Lung microvascular endothelial cell (primary cell): ENCODE measurements at places on chromosomes 13 and 19.

GRCh38 chr13:72890546-72890945, 108.6 kb downstream of the PIBF1 start:
- DNase-seq: no peak

DNA sequence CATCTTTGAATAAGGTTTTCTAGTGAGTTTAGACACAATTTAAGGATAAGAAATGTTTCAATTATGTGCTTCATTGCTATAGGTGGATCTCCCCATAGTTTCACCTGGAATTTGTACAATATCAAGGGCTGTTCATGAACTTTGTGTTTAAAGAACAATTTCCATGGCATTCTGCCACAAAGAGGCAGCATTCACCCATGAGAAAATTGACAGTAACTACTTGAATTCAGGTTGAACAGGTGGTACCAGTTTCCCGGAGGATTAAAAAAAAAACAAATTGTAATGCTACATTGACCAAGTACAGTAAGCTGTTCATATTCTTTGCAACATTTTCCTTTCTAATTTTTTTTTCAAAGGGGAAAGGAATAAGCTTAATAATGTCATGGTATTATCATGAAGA, 9.1 kb downstream of the SLITRK5 start:
- no peak for DNase-seq

GRCh38 chr19:32178401-32178800, 167.0 kb upstream of the ZNF507 start:
- DNase-seq: no peak

DNA sequence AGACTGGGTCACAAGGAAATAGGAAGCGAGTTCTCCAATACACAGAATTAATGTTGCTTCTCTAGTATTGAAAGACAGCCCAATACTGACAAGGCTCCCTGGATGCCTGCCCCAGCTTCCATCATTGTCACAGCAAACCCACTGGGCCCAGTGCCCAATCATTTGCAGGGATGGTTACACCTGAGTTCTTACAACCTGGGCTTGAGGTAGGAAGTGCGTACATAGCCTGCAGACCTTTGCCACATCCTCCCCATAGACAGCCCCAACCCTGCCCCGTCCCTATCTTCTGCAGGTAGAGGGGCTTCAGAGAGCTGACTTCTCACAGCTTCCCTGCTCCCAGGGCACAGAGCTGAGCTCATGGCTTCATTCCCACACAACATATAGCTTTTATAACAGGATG, 108.1 kb upstream of the UBL3 start:
- DNase-seq: no peak

DNA sequence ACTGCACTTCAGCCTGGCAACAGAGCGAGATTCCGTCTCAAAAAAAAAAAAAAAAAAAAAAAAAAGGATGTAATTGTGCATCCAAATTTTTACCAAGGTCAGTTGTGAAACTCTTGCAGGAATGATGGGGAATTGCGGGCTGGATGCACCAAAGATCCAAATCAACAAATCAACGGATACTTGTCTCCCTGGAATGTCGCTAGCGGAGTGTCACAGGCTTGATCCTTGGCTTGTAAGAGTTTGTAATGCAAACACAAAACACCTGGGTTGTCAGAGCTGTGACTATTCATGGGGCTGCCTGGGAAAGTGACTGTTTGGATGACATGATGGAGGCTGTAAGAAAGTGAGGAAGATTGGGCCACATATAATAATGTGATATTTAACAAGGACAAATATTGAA, 4.2 kb downstream of the KANK3 start:
- DNase-seq: no peak

- DNase-seq: no peak
Measured at GRCh38 chr19:23772675-23773063, 14.0 kb upstream of the ZNF681 start.

GRCh38 chr19:9836021-9836420, 903 bp downstream of the PIN1 start:
- DNase-seq: peak; percentile 34

DNA sequence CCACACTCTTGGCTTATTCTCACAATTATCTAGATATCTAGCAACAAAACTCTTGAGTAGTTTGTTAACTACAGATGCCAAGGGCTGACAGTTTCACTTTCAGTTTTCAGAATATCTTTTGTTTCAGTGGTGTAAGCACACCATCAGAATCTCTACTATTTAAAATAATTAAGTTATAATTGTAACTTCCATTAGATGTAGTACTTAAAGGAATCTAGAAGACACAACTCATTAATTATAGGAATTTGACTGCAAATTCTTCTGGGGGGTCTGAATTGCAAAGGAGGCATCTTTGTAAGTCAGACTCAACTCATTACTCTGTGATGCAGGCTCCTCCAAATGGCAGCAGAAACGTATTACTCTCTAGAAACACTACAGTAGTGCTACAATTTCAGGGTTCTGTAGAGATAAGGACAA, 44.9 kb upstream of the USPL1 start:
- peak; percentile 64 for DNase-seq

- DNase-seq: no peak
Measured at GRCh38 chr13:111911121-111911720, 155.7 kb upstream of the SOX1 start.

DNA sequence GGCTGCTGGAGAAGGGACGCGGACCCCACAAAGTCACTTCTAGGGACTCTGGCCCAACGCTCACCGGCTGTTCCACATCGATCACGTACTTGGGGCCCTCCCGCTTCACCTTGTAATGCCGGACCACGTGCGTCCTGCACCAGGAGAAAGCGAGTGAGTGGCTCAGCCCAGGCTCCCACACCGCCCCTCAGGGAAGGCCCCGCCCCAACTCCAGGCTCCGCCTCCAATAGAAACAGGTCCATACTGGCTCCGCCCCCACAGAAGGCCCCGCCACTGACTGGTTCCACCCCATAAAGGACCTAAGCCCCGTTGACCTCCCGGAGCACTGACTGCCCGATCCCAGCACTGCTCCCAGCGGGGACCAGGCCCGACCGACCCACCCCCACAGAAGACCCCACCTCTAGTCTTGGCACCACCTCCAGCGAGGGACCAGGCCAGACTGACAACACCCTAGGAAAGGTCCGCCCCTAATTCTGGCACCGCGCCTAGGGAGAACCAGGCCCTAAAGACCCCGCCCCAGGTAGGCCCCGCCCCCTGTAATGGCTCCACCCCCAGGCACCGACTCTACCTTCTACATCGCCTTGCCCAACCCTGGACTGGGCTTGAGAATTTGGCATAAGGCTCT, 11.3 kb downstream of the STAP2 start:
- peak; percentile 65 for DNase-seq

DNA sequence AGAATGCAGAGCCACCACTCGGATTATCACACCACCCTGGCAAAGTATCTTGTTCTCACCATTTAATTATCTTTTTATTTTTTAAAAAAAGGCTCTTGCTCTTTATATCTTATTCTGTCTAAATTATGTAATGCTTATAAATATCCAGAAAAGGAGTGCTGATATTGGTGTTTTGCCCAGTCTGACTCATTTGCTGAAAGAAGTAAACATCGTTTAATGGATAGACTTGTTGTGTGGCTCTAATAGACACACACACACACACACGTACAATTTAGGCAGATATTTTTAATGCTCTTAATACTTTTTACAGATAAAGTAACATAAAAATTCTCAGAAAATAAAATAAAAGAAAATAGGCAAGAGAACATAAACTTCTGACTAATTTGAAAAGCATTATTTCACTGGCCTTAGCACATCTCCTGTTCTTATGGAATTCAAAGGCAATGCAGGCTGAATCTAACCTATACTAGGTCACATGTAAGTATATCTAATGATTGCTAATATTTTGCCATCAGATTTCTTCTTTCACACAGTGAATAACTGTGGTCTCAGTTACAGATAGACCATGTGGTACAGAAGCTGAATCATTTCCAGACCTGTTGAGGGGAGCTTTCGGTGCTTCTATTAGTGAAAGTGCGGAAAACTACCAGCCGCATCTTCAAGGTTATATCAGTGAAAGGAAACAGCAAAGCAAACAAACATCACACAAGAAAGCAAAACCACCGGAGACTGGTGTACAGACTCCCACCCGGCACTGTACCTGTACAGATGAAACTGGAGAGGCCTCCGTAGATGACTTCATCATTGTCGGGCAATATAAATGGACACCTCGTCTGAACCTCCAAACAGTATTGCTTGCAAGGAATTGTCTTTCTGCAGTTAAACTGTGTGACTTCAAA, 642.1 kb upstream of the ARGLU1 start:
- peak; percentile 35 for DNase-seq

DNA sequence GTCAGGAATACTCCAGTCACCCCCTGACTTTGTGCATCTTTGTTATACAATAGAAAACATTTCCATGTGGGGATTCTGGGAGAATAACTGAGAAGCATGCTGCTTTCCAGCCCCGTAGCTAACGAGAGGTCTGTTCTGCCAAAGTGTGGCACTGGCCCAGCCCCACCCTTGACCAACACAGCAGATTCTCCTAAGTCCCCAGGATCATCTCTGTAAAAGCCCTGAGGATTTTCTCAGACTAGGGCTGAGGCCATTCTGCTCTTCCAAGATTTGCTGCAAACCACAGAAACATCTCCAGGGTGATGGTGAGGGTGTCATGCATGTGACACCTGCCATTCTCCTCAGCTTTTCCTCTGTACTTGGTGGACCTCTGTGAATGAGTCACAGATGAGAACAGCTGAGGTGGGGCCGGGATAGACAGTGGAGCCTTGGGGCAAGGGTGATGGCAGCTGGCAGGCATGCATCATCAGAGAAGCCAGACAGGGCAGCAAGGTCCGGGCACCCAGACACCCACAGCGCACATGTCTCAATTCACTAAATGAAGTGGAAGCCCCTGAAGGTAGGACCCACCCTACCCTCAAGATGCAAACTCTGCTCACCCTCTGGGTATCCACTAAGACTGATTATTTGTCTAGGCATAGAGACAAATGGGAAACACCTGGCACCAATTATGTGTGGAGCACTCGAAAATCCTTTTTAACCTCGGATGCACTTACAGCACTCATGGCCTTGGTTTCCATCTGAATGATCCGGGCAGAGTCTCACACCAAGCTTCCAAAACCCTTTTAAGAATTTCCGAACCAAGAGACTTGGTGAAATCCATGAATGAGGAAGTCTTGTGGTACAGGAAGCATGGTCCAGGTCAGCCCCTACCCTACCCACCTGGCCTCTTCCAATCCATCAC, 20.1 kb upstream of the DOCK9 start:
- DNase-seq: peak; percentile 39

- peak; percentile 80 for DNase-seq
Measured at GRCh38 chr19:41597600-41598041, 21.7 kb downstream of the CEACAM21 start.

DNA sequence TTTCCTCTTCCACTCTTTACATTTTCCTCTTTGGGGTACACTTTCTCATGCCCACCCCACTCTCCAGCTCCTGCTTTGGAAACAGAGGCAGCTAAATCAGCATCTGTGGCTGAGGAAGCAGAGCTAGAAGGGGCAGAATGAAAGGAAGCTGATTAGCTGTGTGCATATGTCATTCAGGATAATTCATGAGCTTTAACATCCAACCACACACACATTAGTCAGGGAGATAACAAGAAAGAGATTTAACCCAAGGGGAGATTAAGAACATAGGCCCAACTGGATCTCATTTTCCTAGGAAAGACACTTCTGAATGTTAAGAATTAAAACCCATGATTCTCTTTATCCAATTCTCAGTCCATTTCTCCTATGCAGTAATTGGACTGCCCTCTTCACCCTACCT, 405.5 kb downstream of the TBC1D4 start:
- no peak for DNase-seq

DNA sequence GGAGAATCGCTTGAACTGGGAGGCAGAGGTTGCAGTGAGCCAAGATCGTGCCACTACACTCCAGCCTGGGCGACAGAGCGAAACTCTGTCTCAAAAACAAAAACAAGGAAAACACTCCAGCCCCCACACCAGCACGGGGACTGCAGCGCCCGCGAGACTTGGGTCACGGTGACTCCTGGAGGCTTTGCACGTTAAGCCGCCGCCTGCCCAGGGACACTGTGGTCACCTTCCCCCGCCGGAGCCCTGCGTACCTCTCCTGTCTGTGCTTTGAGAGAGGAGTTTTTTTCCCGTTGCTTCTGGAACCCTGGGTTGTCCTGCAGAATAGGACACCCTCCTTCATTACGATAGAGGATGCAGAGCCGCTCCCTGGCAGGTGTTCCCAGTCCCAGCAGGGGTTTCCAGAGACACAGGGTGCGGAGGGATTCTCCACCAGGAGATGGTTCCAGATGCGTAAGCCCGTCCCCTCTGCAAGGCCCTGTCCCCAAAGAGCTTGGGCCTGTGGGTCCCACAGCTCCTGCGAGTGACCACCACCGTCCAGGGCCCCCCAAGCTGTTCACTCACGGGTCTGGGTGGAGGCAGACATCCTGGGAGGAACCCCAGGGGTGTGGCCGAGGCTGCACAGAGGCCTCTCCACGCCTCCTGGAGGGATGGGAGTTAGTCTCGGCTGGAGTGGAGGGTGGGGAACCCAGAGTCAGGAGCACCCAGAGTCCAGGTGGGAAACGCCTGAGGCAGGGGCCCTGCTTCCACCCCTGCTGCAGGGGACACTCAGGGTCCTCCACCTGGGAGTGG, 42.8 kb upstream of the NDUFS7 start:
- no peak for DNase-seq

DNA sequence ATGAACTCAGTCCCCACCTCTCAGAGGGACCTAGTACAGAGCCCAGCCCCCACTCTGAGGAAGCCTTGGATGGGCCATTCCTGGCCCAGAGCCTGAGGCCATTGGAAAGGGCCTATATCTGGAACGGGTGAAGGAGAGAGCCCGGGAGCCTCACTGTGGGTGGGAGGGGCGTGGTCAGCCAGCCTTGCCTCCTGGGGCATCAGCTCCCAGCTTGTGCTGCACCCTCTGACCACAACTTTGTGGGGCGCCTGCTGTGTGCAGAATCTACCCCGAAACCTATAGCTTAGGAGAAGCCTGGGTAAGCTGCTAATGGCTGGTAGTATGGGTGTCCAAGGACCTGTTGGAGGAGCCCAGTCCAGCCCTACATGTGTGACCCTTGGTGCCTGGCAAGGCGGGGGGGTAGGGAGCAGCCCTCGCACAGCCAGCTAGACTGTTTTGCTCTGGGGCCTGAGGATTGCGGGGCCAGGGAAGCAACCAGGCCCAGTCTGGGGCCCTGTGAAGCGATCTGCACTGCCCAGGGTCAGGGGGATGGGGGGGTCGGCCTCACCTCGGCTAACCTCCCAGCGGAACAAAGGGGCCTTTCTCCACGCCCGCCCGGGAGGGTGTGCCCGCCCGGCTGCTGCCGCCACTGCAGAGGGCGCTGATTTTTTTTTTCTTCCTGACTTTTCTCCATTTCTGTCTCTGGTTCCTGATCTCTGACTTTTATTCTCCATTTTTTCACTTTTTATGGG, 42.3 kb downstream of the LYL1 start:
- no peak for DNase-seq

- DNase-seq: no peak
Measured at GRCh38 chr13:75120085-75120484, 361.9 kb downstream of the TBC1D4 start.

DNA sequence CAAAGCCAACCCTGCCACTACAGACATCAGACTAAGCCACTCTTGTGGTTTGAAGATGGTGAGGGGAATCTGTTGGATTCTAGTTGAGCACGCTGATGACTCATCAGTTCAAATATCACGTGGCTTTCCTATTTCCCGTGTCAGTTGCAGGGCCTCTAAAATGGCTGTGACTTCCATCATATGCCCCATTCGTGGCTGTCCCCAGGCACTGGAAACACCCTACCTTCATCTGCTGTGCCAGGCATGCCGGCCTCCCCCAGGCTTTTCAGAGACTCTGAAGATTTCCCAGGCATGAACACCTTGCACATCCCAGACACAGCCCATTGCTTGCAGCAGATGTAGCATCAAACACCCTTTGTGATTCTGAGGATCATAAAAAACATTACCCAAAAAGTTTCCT, 659.9 kb downstream of the UQCRFS1 start:
- DNase-seq: no peak

GRCh38 chr13:71477735-71478134, 389.3 kb downstream of the DACH1 start:
- no peak for DNase-seq
